ENCODE measurements at places on chromosomes 13 and 19.

DNA sequence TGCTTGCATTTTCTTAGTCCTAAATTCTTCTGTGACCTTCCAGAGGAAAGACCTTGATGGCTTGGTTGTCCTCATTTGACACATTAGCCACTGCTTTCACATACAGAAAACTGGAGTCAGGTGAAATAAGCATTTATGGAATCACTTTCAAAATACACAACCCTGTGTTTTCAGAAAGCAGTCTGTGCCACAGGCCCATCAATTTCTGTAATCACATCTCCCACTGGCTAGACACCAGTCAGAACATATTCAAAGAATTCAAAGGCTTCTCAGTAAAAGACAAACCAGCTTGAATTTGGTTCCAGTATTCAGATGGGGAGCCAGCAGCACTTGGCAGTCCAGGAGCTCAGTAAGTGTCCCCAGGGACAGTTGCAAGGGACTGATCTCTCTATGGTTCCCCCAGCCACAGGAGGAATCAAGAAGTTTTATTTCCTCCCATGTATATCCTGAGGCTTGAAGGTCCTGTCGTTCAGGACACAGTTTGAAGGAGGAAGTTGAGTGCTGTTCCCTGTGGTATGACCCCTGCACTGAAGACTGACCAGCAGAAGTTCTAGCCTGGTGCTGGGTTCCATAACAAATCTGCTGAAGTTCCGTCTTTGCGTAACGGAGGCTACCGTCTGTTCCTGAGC, 214.3 kb downstream of the FOXO1 start:
- DNase-seq, result no peak

- no peak for DNase-seq
Observed at GRCh38 chr19:54203151-54203611, 2.5 kb downstream of the RPS9 start.

DNA sequence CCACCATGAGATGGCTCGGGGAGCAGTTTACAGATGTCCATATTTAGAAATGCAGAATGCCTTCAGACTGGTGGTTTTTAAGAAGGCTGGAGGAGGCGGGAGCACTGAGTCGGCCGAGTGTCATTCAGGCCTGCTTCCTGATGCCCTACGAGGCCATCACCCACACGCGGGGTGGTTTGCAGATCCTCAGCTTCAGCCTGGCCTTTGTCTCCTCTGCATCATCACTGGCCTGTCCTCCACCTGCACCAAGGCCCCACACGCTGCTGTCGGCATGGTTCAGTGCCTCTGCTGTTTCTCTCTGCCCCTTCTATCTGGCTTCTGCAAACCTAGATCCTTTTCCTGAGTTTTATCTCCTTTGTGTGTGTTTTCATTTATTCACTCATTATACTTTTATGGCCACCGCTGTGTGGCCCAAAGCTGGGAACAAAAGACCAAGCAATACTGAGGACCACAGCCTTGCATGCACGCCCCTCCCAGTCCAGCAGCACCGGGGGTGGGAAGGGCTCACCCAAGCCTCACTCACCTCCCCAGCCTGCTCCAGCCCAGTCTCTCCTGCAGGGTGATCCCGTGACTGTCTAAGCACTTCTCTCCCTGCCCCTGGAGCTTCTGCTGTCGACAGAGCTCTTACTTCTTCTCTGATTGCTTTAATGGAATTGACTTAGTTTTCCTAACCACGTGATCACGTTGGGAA, 240.8 kb downstream of the TEX29 start:
- no peak for DNase-seq

GRCh38 chr19:51002542-51003311, 1.3 kb upstream of the KLK8 start:
- DNase-seq, result peak; percentile 60

DNA sequence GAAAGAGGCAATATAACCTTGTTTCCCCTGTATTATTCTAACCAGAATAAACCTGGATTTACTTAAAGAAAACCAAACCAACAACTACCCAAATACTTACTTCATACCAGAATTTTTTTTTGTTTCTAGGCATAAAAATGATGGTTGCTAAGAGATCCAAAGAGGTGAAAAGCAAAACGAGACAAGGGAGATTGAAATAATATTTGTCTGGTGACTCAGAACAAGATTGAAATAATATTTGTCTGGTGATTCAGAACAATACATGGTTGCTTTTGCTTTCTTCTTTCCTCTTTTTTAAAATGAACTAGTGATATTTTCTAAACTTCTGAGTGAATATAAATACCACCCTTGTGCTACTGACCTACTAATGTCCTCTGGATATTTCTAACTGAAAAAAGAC, 592.9 kb downstream of the KCTD12 start:
- no peak for DNase-seq

- DNase-seq, result no peak
Observed at GRCh38 chr13:109998684-109999533, 212.5 kb upstream of the IRS2 start.

DNA sequence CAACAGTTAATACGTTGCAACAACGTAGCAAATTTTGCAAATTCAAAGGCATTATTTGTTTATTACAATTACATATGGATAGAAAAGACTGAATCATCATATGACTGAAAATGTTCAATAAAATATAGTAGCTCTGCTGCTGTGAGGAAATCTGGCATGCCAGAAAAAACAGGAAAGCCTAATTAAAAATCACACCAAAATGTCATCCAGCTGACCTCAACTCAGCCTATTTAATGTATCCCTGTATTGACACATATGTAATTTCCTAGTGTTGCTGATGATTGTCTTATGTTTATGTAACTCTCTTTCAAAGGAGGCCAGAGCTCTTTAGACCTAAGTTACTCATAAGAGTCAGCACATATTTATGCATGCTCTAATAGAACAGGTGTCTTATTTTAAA, 495.0 kb downstream of the PCDH17 start:
- no peak for DNase-seq

DNA sequence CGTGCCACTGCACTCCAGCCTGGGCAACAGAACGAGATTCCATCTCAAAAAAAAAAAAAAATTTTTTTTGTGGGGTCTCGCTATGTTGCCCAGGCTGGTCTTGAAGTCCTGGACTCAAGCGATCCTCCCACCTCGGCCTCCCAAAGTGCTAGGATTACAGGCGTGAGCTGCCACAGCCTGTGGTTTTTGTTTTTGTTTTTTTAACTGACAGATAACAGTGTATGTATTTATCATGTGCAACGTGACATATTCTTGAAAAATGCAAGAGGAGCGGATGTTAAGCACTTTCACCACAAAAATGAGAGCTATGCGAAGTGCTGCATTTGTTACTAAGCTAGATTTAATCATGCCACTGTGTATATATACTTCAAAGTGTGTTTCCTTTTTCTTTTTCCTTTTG, 49.0 kb downstream of the ARHGEF18 start:
- DNase-seq, result no peak

GRCh38 chr13:96532804-96533203, 442.9 kb downstream of the HS6ST3 start:
- no peak for DNase-seq

DNA sequence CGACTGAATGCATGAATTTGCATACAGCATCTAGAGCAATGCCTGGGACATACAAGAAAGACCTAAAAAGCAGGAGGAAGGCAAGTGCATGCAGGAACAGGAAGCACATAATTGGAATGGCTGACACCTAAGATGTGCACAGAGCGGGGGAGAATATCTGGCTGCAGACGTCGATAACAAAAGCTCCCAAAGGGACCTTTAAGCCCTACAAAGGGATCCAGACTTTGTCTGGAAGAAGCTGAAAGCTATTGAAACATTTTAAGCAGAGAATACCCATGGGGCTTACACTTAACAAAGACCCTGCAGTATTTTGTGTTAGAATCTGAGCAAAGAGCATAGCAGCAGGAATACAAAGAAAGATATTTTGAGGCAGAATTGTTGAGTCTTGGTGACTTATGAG, 107.4 kb upstream of the CLDN10 start:
- DNase-seq, result no peak

GRCh38 chr13:22336460-22336859, 665.6 kb downstream of the FGF9 start:
- no peak for DNase-seq

DNA sequence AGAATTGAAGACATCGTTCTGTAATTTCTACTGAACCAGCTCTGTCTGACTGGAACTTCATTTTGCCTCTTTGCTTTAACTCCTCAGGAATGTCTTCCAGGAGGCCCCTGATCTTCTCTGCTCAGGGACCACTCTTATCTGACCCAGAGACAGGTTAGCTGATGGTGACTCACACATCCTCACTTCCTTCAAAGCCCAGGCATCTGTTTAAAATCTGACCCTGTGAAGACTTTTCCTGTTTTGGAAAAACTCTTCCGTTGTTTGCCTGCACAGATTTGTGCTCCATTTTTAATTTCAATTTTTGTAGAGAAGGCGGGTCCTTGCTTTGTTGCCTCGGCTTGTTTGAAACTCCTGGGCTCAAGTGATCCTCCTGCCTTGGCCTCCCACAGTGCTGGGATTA, 1.6 kb downstream of the ARL11 start:
- DNase-seq, result no peak

Data from GM13976 (cell line).